Activated CD4-positive, CD25-positive, alpha-beta regulatory T cell treated with anti-CD3 and anti-CD28 coated beads, Interleukin-2, amount 50 U/mL, for 24 hours (primary cell): ENCODE measurements at places on chromosomes 5 and 9.

GRCh38 chr5:78677777-78678668, 29.5 kb upstream of the LHFPL2 start:
- ATAC-seq = no peak

DNA sequence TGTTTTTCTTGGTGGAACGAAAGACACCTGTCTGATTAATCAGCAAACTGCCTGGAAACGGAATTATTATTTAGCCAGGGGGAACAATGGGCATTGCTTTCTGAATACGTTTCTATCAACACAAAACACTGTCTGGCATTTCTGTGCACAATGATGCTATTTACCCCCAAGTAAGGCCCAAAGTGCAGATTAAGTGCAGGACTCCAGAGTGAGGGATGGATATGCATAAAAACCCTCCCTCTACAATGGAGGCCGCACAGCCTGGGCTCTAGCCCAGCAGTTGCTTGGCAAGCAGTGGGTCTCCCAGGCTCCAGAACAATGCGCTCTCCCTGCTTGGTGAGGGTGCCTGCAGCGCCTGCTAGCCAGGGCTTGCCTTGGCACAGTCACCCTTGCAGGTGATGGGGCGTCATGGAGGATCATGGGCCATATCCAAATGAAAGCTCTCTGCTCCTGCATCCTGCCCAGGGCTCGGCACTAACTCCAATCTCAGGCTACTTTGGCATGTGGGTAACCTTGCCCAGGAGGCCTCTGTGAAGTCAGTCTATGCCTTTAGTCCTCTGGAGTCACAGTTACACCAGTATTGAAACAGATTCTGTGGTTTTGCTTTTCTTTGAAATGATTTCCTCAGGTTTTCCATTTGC, 11.5 kb upstream of the SPATA24 start:
- ATAC-seq = peak; percentile 66

DNA sequence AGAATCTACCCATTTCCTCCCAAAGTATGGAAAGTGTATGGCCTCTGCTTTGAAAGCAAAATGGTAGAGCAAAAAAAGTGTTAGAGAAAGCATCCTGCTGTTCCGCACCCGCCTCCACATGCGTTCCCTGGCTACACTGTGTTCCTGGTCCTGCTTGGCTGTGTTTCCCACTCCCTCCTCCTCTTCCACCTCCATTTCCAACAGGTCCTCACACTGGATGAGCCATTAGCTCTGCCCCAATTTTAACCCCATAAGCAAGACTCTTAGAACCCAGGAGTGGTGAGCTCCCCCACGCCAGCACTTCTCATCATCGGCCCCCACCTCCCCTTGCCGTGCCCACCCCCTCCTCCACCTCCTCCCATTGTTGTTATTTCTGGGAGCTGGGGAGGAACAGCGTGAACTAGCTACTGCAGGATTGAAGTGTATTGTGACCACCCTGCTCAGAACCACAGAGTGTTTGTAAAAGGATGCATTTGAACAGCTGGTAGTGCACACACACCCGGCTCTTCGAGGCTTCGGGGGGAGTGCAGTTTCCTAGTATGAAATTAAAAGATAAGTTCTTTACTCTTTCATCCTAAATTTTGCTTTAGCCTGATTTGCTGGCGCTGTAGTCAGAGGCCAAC, 120.0 kb downstream of the PDZD2 start:
- ATAC-seq = no peak

- ATAC-seq = no peak
These were observed 15.1 kb downstream of the IRF1 start for GRCh38 chr5:132475497-132475882.

DNA sequence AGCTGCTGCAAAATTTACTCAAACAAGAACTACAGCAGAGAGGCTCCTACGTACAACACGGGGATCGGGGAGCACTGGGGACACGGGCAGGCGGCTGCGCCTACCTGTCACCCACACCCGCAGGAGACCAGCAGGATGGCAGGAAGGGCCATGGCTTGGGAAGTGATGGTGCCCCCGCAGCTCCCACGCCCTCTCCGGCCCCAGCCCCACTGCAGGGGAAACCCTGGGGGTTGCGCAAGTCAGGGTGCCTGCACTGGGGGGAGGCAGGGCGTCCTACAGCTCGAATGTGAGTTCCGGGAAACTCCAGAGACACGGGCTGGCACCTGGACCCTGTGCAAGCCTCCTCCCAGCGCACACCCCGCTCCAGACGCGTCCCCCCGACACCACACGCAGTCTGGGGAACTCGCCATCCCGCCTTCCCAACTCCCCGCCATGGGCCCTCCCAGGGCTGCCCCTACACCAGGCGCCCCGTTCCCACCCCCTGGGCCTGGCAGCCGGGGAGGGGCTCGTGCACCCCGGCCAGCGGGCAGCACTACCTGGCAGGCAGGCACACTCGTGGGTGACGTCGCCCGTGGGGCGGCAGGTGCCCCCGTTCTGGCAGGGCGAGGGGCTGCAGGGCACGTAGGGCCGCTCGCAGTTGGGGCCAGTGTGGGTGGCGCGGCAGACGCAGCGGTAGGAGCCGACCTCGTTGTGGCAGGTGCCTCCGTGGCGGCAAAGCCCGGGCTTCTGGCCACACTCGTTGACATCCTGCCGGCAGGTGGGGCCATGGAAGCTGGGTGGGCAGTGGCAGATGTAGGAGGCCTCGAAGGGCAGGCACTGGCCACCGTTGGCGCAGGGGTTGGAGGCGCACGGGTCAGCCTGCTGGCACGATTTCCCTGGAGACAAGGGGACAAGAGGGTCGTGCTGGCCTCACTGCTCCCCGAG, 23.3 kb downstream of the NOTCH1 start:
- no peak for ATAC-seq

- no peak for ATAC-seq
These were observed 881 bp upstream of the B4GALT1 start for GRCh38 chr9:33167972-33168461.

GRCh38 chr5:150116667-150117400, 30.5 kb upstream of the CSF1R start:
- no peak for ATAC-seq

- peak; percentile 48 for ATAC-seq
These were observed 134.8 kb downstream of the KCNIP1 start for GRCh38 chr5:170638454-170639220.

- ATAC-seq = no peak
These were observed 510.1 kb upstream of the CDH18 start for GRCh38 chr5:20498102-20498501.

GRCh38 chr5:10123254-10123989, 126.3 kb downstream of the ATPSCKMT start:
- ATAC-seq = no peak

- no peak for ATAC-seq
These were observed 159.7 kb upstream of the CDH12 start for GRCh38 chr5:23012842-23013241.

DNA sequence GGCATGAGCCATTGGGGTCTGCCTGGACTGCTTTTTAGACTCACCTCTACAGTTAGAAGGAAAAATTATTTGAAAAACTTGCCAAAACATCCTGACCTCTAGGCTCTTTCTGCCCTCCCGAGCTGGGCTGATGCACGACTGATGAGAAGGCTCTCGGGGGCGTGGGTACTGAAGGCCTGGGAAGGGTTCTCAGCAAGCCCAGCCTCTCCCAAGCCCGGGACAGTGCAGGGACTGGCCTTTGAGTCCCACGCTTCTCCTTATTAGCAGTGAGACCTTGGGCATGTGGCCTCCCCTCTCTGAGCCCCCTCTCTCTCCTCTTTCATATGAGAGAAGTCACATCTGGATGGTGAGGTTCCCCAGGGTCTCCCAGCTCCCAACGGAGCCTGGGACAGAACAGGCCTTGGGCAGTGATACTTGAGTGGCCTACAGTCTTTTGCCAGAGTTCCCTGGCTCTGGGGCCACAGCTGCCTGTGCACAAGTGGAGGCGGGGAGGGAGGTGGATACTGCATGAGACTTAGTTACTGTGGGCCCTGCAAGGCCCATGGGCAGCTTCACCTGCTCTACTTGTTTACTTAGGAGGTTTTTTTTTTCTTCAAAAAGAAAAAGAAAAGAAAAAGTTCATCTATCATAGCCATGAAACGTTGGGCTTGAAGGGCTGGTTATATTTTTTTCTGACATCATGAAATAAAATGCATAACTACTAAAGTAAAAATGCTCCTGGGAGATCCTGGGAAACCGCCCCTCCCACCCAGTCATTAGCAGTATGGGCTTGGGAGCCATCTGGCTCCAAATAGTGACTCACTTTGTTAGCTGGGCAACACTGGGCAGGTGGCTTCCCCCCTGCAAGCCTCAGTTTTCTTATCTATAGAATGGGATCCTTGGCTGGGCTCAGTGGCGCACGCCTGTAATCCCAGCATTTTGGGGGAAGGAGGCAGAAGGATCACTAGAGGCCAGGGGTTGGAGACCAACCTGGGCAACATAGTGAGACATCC, 139.4 kb downstream of the GAPVD1 start:
- no peak for ATAC-seq

GRCh38 chr5:81762401-81762800, 11.5 kb upstream of the SSBP2 start:
- no peak for ATAC-seq

GRCh38 chr5:6570530-6570929, 62.3 kb downstream of the NSUN2 start:
- no peak for ATAC-seq

- peak; percentile 32 for ATAC-seq
These were observed 16.7 kb upstream of the KIF27 start for GRCh38 chr9:83937861-83938455.

- ATAC-seq = no peak
These were observed 86.6 kb downstream of the ACER2 start for GRCh38 chr9:19495186-19496028.

- no peak for ATAC-seq
These were observed 51.1 kb upstream of the LHFPL2 start for GRCh38 chr5:78699552-78700153.

- ATAC-seq = no peak
These were observed 9.7 kb downstream of the MPDZ start for GRCh38 chr9:13269589-13270452.

GRCh38 chr9:100911273-100911672, 117.3 kb upstream of the PLPPR1 start:
- ATAC-seq = no peak

DNA sequence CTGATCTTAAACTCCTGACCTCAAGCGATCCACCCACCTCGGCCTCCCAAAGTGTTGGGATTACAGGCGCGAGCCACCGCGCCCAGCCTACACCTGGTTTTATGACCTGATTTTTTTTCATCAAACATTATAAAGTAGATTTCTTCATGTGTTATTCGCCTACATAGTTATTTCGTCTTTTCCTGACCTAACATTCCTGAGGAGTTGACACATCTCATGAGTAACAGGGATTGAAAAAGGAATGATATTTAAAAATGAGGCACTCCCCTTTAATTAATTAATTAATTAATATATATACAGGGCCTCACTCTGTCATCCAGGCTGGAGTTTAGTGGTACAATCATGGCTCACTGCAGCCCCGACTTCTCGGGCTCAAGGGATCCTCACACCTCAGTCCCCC, 20.2 kb upstream of the MTMR12 start:
- no peak for ATAC-seq

GRCh38 chr5:176528761-176529115, 8.5 kb downstream of the RNF44 start:
- no peak for ATAC-seq

GRCh38 chr9:113503131-113503541, 39.6 kb downstream of the RGS3 start:
- ATAC-seq = no peak

DNA sequence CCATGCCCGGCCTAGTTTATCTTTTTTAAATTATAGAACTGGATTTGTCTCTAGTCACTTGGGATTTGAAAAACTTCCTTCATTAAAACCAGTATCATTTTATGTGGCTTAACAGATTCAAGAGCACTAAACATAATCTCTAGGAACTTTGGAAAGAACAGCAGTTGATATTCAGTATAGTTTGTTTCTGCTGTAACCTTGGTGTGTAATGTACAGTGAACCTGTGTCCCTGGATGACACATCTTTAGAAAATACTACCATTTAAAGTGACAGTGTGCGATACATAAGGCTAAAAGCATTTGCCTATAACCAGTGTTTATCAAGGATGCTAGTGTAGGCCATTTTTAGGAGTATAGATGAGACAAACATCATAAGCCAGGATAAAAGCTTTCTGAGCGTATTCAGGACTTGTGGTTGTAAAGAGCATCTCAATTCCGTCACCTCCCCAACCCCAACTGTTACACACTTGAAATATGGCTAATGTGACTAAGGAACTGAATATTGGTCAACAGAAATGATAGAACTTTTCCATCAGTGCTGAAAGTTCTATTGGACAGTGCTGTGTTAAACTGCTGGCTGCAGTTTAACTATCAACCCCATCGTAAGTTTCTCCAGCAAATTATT, 4.4 kb downstream of the SNX18 start:
- ATAC-seq = no peak

- peak; percentile 83 for ATAC-seq
These were observed 27.9 kb downstream of the USP20 start for GRCh38 chr9:129863059-129863690.

- ATAC-seq = no peak
These were observed 221.1 kb downstream of the FANCC start for GRCh38 chr9:95096381-95096780.

GRCh38 chr5:33281431-33281843, 159.3 kb upstream of the TARS1 start:
- ATAC-seq = no peak

- ATAC-seq = no peak
These were observed 8.0 kb upstream of the HABP4 start for GRCh38 chr9:96441798-96442445.

DNA sequence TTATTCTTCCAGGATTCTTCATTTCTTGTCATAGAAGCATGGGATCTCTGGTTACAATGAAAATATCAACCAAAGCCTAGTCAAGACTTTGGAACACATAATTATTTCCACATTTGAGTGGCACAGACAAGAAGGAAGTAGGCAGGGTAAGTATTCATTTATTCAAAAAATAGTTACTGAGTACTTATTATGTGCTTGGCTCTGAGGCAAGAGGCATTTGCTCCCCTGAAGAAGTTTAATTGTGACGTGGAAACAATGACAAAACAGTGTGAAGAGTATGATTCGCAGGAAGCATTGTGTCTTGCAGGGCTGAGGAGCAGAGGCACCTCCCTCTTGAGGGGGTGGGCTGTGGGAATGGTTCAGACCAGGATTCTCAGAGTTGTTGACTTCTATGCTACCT, 45.0 kb upstream of the TNFSF15 start:
- no peak for ATAC-seq

DNA sequence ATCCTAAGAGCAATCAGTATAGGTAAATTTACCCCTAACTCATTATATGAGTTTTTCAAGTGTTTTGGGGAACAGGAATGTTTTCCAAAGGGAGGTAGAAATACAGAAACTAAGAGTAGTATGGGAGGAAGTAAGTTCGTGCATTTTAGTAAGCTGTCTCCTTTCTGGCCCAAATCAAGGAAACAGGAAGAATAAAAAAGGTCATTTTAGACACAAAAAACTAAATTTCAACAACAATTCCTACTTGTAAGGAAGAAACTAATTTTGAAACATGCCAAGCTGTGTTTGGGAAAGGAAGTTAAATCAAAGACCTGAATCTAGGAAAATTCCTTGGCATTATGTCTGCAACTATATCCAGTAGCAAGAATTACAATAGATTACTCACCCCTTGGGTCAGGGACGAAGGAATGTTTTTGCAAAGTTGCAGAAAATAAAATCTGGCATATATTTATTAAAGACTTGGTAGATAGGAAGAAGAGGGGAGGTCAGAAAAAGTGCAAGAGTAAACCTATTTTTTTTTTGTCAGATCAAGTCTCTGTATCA, 6.5 kb upstream of the RPS6 start:
- ATAC-seq = no peak

GRCh38 chr5:1910081-1910760, 27.5 kb upstream of the IRX4 start:
- no peak for ATAC-seq

- no peak for ATAC-seq
These were observed 48.3 kb downstream of the SLCO6A1 start for GRCh38 chr5:102450313-102450990.

- no peak for ATAC-seq
These were observed 104.2 kb downstream of the RAB3C start for GRCh38 chr5:58687079-58687478.
